ENCODE measurements at places on chromosomes 1 and 21.

DNA sequence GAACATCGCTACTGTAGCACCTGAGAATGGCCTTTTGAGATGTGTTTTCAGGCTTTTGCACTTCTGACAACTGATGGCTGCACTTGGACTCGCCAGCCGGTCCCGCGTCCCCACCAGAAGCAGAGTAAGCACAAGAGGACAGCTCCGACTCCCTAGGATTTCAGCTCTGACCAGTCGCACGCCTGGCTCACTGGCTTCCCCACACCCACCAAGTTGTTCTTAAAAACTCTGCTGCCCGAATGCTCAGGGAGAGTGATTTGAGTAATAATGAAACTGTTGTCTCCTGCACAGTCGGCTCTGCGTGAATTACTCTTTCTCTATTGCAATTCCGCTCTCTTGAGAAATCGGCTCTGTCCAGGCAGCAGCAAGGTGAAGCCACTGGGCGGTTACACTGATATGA lies 40.2 kb upstream of the NLRP3 start:
- DNase-seq: no peak

- peak; percentile 70 for DNase-seq
Observed at GRCh38 chr21:37463083-37463801, 96.7 kb downstream of the DYRK1A start.

DNA sequence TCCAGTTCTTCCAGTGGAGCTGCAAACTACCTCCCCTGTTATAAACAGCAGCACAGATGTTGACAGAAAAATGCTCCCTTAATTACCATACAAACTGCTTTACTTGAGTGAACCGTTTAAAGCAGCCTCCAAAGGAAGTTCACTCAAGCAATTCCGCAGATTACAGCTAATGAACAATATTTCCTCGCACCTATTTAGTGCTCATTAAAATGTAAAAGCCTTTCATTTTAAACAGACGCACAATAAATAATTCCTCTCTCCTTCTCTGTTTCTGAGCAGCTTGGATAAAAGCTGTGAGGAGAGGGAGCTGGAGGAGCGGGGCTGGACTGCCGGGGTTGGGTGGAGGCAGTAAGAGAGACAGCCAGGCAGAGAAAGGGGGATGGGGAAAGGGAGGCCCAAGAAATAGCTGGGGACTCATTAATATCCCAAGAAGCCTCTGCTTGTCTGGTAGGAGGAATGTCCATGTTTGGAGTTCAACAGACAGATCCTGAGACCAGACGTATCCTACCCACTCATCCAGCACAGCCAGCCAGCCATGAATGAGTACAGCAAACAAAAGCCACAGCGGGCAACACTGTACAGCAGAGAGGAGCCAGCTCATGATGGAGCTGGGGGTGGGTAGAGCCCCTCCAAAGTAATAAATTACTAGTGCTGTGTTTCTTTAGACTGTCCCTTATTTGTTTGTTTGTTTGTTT lies 227.7 kb downstream of the GPATCH2 start:
- no peak for DNase-seq

DNA sequence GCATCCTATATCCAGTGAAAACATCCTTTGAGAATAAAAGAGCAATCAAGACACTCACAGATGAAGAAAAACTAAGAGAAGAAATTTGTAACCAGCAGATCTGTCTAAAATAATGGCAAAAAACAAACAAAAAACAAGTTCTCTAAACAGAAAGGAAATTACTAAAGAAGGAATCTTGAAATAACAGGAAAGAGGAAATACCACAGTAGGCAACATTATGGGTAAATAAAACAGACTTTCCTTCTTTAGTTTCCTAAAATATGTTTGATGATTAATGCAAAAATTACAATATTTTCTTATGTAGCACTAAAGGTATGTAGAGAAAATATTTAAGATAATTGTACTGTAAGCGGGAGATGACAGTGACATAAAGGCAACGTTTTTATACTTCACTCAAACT lies 23.5 kb downstream of the SLC19A1 start:
- DNase-seq: no peak

DNA sequence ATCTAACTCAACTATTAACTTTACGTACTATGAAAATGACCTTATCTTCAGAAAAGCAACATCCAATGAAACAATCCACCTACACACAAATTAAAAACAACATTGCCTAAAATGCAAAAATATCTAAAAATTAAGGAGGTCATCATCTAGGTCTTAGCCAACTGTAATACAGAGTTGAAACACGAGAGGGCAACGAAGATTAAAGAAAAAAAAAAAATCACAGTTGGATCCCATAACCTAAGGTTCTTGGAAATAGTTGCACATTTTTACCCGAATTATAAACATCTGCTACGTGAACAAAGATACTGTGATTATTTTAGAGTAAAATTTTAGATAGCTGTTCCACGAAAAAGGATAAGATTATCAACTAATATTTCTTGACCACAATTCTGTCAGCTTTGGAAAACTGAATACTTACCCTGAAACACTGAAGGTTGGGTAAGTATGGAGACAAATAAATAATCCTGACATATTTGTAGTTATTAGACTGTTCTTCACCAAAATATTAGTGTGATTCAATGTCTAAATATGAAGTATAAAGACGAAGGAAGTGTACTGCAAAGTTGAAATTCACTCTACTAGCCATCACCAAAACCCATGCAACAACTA lies 88.0 kb upstream of the AK4 start:
- DNase-seq: peak; percentile 53

DNA sequence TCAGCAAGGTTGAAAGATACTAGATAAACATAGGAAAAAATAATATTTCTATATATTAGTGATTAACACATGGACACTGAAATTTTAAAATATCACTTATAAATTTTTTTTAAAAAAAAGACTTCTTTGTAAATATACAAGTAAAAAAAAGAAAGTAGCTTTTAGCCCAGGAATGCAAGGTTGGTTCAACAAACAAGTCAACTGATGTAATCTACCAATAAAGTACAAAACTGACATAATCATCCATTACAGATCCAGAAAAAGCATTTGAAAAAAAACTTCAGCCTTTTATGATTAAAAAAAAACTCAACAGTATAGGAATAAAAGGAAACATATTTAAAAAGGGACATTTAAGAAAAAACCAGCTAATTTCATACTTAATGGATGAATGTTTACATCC lies 48.4 kb downstream of the TRMT1L start:
- DNase-seq: peak; percentile 6
